Erythroblast (primary cell): ENCODE measurements at places on chromosomes 4 and X.

DNA sequence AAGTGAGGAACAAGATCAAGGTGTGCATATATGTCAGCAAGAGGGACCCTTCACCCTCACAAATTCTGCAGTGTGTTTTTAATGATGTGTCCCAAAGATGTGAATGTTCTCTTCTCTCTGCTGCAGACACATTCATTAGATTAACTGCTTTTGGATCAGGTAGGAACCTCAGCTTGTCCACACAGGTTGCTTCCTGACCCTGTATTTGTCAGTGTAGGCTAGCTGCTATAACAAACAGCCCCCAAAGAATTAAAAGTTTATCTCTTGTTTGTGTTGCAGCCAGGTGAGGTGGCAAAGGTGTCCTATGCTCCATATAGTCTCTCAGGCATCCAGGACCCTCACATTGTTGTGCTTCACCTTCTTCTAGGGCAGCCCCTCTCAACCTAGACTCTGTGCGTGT lies 17.8 kb downstream of the XG start:
- DNase-seq = no peak

GRCh38 chrX:65195621-65196020 lies 219.4 kb upstream of the ZC4H2 start:
- no peak for DNase-seq

GRCh38 chr4:169658196-169658595 lies 37.8 kb downstream of the CLCN3 start:
- DNase-seq = no peak

GRCh38 chr4:24798036-24798610 lies 2.8 kb downstream of the SOD3 start:
- no peak for DNase-seq

GRCh38 chr4:3221184-3221494 lies 27.8 kb upstream of the MSANTD1 start:
- no peak for DNase-seq

GRCh38 chr4:123997776-123998449 lies 601.3 kb downstream of the SPRY1 start:
- DNase-seq = no peak

- DNase-seq = no peak
These were observed 69.5 kb downstream of the PLAC1 start for GRCh38 chrX:134588806-134589205.

DNA sequence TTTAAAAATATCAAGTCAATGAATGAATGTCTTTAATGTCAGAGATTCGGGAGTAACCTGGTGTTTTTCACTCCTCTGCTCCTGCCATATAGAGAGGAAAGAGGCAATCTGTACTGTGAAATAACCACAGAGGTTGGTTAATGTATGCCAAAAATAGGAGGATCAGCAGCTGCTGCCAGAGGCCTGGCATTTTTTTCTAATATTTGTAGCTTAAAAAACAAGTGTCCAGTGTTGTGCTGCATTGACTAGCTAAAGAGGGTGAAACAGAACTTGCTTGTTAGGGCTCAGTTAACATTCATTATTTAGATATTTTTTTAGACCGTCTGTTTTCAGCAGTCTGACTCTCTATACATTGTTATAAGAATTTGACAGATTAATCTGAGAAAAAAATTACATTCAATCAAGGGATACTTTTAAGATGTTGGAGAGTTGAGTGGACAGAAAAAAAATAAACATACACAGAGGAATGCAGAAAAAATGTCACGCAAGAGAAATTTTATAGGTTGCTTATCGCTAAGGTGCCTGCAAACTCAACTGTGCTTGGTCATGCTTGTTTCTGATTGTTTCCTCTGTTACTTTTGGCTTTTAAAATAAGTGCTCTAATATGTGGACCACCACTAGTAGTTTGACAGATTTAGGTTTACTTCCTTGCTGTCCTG lies 392.3 kb upstream of the GALNT7 start:
- no peak for DNase-seq

DNA sequence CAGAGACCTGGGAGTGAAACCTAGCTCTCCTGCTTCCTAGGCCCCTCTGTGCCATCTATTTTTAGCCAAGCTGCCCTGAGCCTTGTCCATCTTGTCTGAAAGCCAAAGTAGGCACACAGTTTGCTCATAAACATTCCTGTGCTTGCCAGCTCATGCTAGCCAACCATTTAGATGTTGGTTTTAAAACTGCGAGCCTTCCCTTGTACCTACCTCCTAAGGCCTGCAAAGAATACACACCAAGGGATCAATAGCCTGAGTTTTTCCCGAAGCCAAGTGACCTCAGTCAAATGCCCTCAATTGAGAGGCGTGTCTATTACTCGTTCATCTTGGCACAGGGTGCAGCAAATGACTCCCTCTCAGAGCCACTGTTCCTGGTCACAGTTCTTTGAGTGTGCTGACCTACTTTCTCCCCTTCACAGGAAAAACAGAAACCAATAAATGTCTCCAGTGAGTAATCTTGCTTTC lies 48.5 kb downstream of the ZCCHC12 start:
- no peak for DNase-seq

DNA sequence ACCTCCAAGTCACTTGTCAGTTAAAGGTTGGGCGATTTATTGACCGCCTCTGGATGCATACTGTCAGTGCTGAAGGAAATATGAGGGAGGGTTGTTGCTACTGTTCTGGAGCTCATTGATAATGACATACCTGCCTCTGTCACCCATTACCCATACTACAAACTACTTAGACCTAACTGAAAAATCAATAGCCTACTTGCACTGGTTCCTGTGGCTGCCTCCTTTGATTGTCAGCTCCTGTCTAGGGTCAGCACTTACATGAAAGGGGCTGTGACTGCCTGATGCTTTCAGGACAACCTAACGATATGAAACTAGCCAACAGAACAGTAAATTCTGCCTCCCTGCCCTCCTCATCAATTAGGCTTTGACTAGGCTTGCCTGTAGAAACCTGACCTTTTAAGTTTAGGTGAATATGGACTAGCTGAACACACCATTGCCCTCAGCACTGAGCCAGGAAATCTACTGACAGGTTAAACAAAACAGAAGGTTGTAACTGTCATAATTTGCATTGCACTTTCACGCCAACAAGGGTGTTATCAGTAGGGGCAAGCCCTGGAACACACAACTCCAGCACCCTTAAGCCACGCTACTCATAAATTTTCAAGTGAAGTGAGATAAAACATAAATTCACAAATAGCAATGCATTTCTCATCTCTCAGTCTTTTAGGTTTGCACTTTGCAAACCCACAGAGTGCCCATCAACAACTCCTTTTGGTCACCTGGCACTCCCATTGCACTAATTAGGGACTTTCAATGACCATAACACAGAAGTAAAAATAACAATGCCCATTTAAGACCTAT lies 9.0 kb upstream of the MAB21L2 start:
- DNase-seq = peak; percentile 16

GRCh38 chr4:139247241-139247640 lies 32.8 kb downstream of the MGARP start:
- no peak for DNase-seq

DNA sequence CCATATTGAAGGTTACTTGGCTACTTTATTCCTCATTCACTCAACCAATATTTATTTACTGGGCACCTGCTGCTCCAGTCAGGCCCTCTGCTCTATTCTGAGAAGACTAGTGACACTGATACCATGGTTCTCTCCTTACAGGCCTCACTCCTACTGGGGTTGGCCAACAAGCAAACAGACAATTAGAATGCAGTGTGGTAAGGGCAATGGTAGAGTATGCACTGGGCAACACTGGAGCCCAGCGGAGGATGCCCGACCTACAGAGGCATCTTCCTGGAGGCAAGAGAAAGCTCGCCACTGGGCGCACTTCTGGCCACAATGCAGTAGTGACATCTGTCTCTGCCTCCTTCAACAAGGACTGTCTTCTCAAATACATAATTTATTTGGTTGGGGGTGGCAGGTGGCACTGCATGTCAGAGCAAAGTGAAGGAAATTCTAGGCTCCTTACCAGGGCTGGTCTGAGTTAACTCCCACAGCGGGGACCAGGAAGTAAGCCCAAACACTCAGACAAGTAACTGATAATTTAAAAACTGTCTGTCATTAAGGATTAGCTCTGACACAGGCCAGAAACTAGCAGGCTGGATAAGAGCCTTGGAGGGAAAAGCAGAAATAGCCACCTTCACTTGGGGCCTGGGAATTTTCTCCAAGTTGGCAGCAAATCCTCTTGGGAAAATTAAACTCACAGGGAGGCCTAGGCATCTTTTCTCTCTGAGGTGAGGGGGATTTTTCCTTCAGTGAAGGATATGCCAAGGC lies 150.7 kb upstream of the EOLA2 start:
- no peak for DNase-seq

DNA sequence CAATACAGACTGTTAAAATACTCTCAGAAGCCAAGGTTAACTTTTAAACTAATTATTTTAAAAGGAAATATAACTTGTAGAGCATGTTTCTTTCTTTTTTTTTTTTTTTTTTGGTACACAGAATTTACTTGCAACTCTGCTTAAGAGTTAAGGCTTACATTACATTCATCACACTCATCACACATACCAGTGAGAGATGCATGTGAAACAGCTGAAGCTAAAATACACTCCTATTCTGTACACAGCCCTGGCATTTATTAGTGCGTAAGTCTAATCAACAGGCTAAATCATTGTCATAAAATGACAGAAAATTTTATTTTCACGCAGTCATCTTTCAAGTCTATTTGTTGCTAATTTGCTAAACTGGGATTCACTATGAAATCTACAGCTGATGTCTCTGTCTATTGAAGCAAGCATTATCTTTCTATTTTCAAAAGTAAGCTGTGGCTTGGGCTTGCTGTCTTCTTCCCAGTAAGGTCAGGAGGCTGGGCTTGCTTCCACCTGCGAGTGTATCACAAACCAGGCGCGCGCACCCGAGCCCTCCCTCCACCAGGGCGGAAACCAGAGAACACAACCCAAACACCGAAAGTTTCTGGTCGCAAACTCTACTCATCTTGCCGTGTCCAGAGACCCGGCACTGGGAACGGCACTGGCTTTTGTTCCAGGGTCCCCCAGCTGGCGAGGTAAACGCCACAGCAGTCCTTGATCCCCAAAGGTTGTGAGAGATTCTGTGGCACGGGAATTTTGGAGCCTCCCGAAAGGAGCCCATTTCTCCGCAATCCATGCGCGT lies 3.9 kb downstream of the MAML3 start:
- DNase-seq = peak; percentile 48

- no peak for DNase-seq
These were observed 2.5 kb downstream of the RPS4X start for GRCh38 chrX:72274526-72274925.

- DNase-seq = no peak
These were observed 119.9 kb downstream of the FBXW7 start for GRCh38 chr4:152415980-152416379.

DNA sequence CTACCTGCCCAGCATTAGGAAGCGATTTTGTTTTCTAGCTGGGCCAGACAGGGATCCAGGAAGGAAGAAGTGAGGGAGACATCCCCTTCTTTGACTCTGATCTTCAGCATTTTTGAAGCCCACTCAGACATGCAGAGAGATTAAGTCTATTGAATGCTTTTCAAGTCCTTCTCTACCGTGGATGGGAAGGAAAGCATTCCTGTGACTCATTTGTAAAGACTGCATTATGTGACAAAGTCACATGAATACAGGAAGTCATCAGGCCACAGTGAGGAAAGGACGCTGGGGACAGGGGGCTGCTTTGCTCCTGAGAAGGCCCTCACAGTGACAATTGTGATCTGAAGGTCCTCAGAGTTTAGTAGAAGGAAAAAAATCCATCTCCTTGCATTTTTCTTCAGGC lies 67.4 kb upstream of the GBA3 start:
- no peak for DNase-seq

DNA sequence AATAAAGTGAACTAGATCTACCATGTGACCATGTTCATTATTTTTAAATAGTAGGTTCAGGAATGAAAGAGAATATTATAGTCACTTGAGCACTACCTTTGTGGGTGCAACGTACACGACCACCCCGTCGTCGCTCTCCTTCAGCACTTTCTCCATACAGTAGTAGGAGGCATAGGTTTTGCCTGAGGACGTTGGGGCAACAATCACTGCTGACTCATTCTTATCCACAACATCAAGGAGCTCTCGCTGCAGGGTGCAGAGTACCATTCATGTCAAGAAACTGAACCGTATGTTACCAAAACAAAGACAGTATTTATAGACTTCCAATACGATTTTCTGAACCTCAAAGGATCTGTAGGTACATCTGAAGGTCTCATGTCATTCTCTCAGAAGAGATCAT lies 44.7 kb downstream of the DDX60 start:
- DNase-seq = no peak

- no peak for DNase-seq
These were observed 485.8 kb upstream of the TECRL start for GRCh38 chr4:64895031-64895430.

- DNase-seq = no peak
These were observed 18.0 kb upstream of the RHOXF2 start for GRCh38 chrX:120140293-120140981.

GRCh38 chr4:39539089-39539611 lies 11.9 kb upstream of the UGDH start:
- no peak for DNase-seq

DNA sequence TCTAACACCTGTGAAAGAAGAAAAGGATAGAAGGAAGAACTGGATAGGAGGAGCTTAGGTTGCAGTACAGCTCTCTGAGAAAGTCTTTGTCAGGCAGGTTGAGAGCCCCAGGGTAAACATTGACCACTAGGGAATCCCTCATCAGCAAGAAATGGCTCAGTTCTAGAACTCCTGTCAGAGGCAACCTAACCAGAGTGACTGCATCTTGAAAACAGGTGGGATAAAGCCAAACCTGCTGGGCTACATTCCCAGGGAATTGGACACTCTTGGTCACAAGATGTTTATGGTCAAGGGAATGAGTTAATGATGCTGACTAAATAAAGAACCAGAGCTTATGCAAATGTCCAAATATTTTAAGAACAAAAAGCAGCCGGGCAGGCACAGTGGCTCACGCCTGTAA lies 108.3 kb upstream of the MED14 start:
- DNase-seq = no peak

GRCh38 chrX:117854806-117855205 lies 261.8 kb downstream of the KLHL13 start:
- DNase-seq = no peak

DNA sequence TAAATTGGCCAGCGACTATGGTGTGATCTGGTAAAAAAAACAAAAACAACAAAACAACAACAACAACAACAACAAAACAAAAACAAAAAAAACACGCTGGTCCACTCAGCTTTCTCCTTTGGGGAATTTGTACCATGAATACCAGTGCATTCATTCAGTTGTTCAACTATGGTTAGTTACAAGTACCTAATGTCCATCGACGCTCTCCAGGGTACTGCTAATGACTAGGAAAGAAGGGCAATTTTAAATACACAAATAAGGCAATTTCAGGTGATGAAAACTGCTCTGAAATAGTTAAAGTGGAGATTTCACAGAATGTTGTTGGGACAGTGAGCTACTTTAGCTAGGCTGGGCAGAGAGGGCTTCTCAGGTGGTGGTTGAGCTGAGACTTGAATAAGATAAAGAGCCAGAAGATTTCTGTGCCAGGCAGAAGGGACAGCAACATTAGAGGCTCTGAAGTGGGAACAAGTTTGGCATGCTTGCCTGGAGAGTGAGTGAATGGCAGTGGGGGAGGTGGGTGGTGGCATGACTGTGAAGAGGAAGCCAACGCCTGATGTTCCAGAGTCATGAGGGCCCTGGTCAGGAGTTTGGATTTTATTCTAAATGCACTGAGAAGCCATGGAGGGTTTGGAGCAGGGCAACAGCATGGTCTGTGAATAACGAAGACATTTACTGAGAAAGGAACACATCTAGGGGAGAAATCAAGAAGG lies 45.9 kb upstream of the PGRMC2 start:
- peak; percentile 35 for DNase-seq

- no peak for DNase-seq
These were observed 92.9 kb upstream of the TNIP3 start for GRCh38 chr4:121256887-121257466.
